ENCODE measurements at places on chromosomes 16 and 17.

DNA sequence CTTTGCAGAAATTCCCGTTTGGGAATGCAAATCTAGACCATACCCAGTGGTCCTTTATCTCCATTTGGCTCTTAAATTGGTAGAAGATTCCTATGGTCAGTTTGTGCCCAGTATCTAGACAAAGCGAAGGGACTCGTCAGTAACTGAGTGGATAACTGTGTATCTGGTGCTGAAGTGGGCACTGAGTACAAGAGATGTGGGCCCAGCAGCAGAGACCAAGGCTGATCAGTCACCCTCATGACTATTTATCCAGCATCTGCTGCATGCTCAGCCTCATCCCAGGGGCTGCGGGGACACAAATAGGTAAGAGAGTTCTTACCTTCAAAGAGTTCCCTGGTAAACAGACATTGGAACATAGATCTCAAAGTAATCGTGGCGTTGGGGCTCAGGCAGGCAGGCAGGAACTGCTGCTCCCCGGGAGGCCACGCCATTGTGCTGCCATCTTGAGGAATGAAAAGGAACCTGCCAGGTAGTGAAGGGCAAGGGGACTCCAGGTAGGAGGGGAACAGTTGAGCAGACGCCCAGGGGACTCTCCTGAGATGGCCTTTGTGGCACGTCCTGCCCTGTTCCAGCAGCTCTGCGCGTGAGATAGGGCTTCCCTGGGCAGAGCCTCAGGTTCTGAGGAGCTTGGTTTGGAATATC, 10.3 kb downstream of the NT5M start:
- peak; percentile 75 for DNase-seq

DNA sequence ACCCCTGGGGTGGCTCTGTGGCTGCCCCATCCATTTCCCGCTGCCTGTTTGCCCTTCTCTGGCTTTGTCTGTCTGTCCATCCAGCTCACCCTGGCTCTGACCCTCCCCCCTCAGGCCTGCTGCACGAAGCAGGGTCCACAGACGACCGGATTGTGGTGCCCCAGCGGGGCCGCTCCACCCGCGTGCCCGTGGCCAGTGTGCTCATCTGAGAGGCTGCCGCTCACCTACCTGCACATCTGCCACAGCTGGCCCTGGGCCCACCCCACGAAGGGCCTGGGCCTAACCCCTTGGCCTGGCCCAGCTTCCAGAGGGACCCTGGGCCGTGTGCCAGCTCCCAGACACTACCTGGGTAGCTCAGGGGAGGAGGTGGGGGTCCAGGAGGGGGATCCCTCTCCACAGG, 761 bp upstream of the LAT start:
- no peak for DNase-seq

- no peak for DNase-seq
Observed at GRCh38 chr17:1498869-1499268, 6.4 kb upstream of the MYO1C start.

DNA sequence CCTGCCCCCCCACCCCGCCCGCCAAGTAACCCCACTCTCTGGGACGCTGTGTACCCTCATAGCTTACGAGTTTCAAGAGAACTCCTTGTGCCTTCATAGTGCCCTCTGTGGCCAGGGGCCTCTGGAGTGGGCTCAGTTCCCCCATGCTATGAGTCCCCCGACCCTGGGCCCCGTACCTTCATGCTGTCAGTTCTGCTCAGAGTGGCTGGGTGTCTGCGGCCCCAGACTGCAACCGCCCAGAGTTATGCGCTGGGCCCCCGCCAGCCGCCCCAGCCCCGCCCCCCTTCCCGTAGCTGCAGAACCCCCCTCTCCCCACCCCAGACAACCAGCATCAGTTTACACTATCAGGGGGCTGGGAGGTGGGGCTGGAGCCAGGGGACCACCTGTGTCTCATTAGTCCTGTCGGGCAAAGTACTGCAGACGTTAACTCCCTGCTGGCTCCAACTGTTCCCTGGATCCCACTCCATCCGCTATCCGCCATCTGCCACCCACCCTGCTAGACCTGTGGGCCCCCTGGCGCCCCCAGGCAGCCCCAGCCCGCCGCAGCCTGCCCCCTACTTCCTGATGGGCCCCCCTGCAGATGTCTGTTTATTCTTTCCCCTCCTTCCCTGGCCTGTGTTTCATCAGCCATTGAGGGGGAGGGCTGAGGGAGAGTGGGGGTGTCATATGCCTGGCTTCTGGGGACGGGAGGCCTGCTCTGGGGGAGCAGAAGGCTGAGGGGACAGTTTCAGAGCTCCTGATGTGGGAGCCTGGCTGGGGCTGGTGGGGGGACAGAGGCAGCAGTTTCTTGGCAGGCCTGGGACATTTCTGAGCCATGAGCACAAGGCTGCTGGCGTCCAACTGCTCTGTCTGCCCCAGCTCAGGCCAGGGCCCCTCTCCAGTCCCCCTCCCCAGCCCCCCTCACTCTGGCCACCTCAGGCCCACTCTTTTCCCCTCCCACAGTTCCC, at the start of gene MFAP4:
Gene MFAP4, minus strand, starts transcription at position 217 of the 947 bp plus-strand sequence. Its CDS starts 35 bp downstream, at position 182.
- no peak for DNase-seq

GRCh38 chr16:23375643-23376042, 73.5 kb downstream of the SCNN1B start:
- DNase-seq, result no peak

DNA sequence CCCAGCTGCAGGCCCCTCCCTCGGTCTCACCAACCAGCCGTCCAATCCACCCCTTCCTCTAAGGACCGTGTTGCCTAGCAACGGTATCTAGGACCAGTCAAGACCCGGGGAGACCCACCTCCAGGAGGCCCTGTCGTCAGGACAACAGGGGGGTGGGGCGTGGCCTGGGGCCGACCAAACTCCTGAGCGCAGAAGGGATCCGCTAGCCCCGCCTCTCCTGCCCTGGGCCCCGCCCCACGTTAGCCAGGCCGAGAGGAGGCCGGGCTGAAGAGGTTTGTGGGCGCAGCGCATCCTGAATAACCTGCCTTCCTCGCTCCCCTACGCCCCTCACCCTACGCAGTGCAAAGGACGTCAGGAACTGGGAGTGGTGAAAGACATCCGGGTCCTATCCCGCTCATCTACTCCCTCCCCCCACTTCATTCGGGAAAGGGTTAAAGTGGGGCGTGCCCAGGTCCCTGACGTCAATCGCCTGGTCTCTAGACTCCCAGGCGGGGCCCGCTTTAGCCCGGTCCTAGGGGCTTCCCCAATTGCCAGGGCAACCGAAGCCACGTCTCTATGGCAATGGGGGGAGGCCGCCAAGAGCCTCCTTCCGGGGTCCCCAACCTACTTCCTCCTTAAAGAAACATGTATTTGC, 14.7 kb downstream of the DLG4 start:
- peak; percentile 95 for DNase-seq

- no peak for DNase-seq
Observed at GRCh38 chr17:46783031-46783593, 35.4 kb downstream of the WNT3 start.

GRCh38 chr16:30474074-30474452, 1.5 kb downstream of the ITGAL start:
- DNase-seq, result no peak

DNA sequence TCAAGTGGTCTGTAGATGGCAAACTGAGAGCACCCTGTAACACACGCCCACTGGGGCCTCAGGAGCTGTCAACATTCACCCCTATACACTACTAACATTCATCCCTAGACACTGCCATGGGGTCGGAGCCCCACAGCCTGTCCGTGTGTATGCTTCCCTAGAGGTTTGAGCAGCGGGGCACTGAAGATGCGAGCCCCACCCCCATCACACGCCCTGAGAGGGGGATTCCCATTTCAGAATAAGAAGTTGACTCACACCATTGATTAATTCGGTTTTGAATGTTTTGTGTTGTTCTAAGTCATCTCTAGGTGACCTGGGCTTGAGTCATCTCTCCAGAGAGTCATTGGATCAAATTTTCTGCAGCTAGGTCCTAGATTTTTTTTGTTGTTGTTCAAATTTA, 37.3 kb upstream of the MMD start:
- peak; percentile 71 for DNase-seq

DNA sequence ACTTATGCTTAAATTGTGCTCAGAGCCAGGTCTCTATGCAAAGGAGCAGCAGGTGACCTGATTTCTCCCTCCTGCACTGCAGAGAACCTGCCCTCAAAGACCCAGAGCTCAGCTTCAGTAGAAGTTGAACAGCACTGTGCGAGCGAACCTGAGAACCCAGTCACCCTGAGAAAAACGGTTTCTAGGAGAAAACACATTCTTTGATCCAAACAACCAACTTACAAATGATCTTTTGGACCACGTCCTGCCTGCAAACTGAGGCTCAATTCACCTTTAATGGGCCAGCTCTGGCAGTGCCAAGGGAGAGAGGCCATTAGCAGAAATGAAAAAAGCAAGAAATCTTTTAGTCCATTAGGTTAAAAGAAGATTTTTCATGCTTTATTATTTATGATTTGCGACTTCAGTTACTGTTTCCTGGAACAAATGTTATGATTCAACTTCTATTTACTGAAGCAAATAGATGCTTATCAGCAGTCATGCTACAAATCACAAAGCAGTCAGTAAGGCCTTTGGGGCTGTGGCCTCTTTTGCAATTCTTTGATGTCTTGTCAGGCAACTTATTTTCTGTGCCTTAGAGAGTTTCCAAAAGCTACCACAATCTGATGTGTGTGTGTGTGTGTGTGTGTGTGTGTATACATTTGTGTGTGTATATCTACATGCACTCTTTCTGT, 65.7 kb upstream of the LRRC37A3 start:
- DNase-seq, result no peak

DNA sequence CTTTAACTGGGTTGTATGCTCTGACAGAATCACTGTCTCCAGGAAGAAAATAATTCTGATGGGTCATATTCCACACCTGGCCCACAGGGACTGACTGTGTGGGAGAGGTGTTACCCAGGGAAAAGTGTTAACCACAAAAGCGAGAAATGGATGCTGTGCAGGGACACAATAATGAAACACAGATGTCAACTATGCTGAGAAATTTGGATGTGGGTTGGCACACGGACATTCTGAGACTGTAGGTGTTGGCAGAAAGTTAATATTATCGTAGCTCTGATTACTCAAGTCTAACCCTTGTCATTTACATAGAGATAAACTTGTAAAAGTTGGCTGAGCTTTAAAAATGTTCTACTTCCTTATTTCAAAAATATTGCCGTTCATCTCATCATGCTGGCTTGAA, 19.6 kb downstream of the TMC5 start:
- no peak for DNase-seq

DNA sequence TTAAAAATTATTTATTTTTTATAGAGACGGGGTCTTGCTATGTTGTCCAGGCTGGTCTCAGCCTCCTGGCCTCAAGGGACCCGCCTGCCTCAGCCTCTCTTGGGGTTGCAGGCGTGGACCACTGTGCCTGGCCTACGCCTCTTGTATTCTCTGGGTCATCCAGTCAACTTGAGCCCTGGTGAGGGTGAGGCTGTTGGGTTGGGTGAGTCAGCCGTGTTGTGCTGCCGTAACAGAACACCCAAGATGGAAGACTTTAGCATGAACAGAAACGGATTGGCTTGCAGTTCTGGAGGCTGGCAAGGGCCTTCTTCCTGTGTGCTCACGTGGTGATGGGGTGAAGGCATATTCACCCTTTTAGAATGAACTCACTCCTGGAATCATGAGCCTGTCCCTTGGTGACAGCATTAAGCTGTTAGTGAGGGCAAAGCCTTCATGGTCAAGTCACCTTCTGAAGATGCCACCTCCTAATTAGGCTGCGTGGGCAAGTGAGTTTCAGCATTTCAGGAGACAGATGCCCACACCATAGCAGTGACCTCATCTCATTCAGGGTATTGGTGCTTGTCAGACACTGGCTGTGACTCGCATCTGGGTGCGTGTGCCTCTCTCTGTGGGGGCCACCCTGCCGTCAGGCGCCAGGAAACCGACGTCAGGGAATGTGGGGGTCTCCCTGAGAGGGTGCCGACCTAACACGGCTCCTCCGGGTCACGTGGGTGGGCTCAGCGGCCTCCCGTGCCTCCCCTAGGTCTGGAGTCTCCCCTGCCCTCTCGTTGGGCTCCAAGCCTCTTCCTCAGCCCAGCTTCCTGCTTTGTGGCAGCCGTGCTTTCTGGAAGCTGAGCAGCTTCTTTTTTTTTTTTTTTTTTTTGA, 49.8 kb downstream of the WDR45B start:
- DNase-seq, result no peak

- DNase-seq, result no peak
Observed at GRCh38 chr16:54932021-54932660, 1.5 kb downstream of the IRX5 start.

- no peak for DNase-seq
Observed at GRCh38 chr17:72658675-72659074, 433.8 kb downstream of the SLC39A11 start.

GRCh38 chr17:51481370-51481769, 221.0 kb downstream of the UTP18 start:
- no peak for DNase-seq

- DNase-seq, result no peak
Observed at GRCh38 chr16:72985995-72986394, 61.9 kb downstream of the ZFHX3 start.

GRCh38 chr17:17710728-17711541, 29.7 kb downstream of the RAI1 start:
- DNase-seq, result no peak

DNA sequence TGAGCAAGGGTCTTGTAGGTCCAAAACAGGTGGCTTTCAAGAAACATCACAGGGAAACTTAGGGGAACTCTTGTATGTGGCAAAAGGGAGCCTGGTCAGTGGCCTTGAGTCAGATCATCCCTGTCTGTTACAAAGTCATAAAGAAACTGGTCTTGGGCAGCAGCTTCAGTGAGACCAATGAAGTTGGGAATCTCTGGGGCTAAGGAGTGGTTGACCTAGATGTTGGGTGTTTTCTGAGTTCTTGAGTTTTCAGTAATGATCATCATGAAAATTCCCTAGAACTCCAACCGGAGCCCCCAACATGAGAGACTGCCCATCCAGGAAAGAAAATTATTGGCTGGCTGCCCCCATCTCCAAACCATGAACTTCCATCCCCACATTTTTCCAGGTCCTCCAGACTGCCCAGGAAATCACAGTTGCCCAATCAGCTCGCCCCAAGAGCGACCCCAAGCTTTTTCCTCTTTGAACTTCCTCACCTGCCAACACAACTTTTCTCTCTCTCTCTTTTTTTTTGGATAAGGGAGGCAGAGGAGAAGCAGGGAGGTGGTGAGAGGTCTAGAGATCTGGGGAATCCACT, 3.9 kb downstream of the CCR7 start:
- DNase-seq, result no peak

DNA sequence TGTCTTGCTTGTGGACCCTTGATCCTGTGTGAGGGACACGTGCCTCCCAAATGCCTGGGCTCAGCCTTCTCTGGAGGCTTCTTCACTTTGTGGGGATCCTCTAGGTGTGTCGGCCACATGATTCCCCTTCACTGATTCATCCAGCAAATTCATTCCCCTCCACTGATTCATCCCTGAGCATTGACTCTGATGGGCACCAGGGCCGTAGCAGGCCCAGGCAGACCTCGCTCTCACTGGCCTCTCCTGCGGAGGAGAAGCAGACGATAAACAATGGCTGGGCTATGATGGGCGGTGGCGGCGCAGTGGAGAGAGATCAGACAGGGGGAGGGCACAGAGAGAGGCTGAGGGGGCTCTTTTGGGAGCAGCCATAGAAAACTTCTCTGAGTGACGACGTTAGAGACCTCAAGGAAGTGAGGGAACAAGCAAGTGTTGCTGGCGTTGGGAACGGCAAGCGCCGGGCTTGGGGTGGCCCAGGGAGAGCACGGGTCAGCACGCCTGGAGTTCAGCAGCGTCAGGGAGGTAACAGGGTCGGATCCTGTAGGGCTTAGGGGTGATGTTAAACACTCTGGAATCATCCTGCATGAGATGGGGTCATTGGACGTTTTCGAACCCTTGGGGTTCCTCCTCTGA, 17.5 kb upstream of the RPTOR start:
- no peak for DNase-seq

GRCh38 chr17:56290802-56291118, 137.5 kb downstream of the ANKFN1 start:
- DNase-seq, result no peak
